Activated T-helper 17 cell treated with anti-CD3 and anti-CD28 coated beads, Interleukin-2, amount 50 U/mL, for 72 hours (primary cell): ENCODE measurements at places on chromosomes 5 and 9.

- no peak for ATAC-seq
Measured at GRCh38 chr5:39995990-39996389, 571.2 kb upstream of the DAB2 start.

- no peak for ATAC-seq
Measured at GRCh38 chr9:104090578-104090977, 3.5 kb upstream of the SMC2 start.

GRCh38 chr5:144469106-144469505 lies 298.4 kb downstream of the KCTD16 start:
- ATAC-seq: no peak

DNA sequence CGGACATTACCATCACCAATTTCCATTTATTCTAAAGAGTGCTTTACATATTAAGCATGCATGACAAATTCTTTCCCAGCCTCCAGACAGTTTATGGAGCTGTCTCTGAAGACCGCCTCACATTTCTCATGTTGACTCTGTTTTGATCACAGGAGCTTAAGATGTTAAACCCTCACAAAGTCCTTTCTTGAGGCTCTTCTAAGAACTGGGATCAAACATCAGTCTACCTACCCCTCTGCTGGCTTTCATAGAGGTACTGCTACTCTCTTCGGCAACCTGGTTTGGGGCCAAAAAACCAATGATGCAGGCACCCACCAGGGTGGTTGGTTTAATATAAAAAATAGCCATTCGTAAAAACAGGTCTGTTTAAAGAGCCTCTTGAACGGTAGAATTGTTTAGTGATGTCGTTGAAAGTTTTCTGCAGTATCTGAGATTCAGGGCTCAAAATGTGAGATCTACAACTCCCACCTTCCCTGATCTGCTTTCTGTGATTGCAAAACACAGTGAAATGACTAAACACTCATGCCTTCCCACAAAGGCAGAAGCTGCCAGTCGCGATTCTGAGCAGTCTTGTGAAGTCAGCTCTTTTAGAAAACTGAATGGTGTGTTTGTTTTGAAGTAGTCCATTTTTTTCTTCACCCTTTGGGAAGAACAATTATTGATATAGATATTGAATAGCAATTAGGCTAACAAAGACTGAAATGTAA lies 3.5 kb downstream of the RXFP3 start:
- ATAC-seq: no peak
